ENCODE measurements at places on chromosomes 11 and 22.

- H3K36me3 ChIP-seq = no peaks in the 10 kb centered on the region
- peaks cover 47% of the 10 kb centered on the region for H3K27me3 ChIP-seq
- H3K4me1 ChIP-seq = peaks cover 15% of the 10 kb centered on the region
- peak overlapping the region; percentile 56 for H3K4me3 ChIP-seq
Measured at GRCh38 chr22:33919391-33920196, 682 bp downstream of the LARGE1 start.

DNA sequence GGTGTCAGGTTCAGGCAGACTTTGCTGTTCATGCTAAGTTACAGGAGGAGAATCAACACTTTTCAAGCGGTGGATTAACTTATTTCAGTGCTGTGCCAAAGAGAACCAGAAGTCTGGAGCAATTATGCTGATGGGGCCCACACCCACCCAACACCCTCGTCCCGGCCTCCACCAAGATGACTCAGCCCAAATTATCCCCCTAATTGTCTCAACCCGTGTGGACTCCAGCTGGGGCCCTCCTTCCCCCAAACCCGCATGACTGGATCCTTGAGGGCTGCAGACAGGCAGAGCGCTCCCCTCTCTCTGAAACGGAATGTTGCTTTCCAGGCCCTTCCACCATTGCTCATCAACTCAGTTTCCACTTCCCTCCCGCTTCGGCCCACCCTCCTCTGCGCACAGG, 34.6 kb upstream of the MN1 start:
- peaks cover 17% of the 10 kb centered on the region for H3K4me1 ChIP-seq
- H3K27ac ChIP-seq = no peak overlapping the region
- DNase-seq = no peak
- peaks cover 13% of the 10 kb centered on the region for H3K36me3 ChIP-seq
- no peak overlapping the region for H3K4me3 ChIP-seq

DNA sequence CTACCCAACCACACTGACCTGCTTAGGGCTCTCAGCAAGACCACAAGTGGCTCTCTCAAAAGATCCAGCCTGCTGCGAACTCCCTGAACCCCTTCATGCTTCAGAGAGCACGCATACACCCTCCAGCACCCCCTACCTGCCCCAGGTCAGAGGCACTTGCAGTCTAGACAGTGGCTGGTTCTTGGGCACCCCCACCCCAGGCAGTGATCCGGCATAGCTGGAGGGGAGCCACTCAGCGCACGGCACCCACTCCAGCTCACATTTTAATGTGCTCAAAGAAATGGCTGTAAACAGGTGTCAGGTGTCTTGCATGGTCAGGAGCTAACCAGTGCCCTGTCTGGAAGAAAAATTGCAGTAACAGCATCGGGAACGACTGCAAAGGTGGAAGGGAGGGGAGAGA, 140.8 kb downstream of the PKNOX2 start:
- no peak overlapping the region for H3K4me3 ChIP-seq
- H3K36me3 ChIP-seq = no peaks in the 10 kb centered on the region
- no peak for DNase-seq
- no peaks in the 10 kb centered on the region for H3K4me1 ChIP-seq

DNA sequence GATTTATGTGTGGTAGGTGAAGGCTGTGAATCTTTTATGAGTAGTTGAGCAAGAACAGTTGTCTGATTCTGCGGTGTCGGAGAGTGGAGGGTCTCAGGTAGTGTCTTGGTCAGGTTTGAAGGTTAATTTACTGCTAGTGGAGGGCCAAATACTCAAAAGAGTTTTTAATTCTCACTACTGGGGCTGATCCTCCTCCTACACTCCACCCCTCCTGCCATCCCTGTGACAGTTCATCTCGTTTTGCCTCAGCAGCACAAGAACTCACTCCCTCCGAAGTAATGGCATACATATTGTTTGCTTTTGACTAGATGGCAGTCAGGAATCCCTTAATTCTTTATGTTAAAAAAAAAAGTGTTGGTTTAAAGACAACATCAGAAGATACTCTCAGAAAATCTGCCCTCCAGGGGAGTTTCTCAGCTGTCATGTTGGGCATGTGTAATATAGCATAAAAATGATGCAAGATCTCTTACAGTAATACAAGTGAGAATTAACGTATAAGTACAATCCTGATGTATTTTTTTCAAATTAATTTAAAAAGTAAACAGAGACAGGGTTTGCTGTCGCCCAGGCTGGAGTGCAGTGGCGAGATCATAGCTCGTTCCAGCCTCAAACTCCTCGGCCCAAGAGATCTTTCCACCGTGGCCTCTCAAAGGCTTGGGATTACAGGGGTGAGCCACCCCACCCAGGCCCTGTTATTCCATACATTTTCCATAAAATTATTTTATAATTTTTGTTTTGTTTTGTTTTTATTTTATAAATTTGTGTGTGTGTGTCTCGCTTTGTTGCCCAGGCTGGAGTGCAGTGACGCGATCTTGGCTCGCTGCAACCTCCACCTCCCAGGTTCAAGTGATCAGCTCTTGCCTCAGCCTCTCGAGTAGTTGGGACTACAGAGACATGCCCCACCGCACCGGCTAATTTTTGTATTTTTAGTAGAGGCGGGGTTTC, 1.3 kb downstream of the FAR1 start:
- peaks cover 33% of the 10 kb centered on the region for H3K36me3 ChIP-seq
- H3K4me1 ChIP-seq = peaks cover 43% of the 10 kb centered on the region
- peaks cover 5% of the 10 kb centered on the region for H3K27me3 ChIP-seq
- DNase-seq = no peak
- peak overlapping the region; percentile 97 for H3K27ac ChIP-seq
- H3K4me3 ChIP-seq = peak overlapping the region; percentile 92

Data from activated naive CD8-positive, alpha-beta T cell treated with anti-CD3 and anti-CD28 coated beads, Interleukin-2, amount 10 ng/mL, durations not matched to agents 7 days and 5 days (primary cell).